Eye (tissue), 1 donor: ENCODE measurements at places on chromosomes 2 and 18.

DNA sequence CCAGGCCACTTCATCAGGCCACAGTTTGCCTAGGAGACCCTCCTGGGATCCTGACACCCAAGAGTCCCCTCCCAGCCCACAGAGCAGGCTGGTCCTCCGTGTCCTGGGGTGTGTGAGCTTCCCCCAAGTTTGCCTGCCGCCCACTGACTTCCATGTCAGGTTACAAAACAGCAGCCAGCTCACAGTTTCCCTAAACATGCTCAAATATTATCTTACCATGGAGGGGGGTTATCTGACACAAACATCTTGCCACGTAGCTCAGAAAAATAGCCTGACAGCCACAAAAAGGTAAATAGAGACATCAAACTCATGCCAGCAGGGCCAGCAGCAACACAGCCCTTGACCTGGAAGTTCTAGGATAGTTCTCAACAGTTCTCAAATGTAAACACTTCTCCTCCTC, 346.5 kb downstream of the TNS1 start:
- no peak for DNase-seq

- DNase-seq, result no peak
These were observed 200.7 kb downstream of the DIS3L2 start for GRCh38 chr2:232162187-232162586.

DNA sequence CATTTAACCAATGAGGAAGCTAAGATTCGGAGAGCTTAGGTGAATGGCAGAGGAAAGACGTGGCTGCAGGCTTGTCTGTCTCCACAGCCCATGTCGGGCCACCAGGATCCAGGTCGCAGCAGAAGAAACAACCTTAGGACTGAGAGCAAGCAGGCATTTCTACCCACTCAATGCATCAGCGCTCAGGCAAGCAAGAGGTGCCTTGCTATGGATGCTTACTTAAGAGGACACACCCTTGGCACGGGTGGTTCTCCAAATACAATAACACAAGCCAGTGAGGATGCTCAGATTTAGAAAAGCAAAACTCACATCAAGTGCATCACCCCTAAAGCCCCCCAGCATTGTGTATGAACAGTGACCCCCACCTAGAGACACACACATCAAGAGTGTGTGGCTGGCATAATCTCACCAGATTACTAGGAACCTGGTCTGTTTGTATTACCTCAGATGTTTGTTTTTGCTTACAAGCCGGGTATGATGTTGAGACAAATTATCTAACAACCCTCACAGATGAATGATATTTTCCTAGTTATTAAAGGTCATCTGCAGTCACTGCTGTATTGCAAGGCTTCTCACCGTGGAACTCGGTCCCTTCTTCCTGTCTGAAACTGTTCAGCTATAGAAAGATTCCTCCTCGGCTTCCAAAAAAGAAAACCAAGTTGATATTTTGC, 34.2 kb upstream of the NPAS2 start:
- no peak for DNase-seq

GRCh38 chr18:26649193-26649543, 100.8 kb upstream of the KCTD1 start:
- DNase-seq, result no peak

DNA sequence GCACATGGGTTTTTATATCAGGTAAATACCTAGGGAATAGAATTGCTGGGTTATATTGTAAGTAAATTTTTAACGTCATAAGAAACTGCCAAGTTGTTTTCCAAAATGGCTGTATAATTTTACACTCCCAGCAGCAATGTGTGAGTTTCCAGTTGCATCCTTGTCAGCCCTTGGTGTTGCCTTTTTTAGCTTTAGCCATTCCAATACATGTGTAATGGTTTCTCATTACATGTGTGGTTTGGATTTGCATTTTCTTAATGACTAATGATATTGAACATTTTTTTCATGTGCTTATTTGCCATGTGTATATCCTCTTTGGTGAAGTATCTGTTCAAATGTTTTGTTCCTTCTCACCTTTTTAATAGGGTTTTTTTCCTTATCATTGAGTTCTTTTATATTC, 70.8 kb downstream of the ABI2 start:
- DNase-seq, result no peak
